ENCODE measurements at places on chromosomes 2 and 18.

DNA sequence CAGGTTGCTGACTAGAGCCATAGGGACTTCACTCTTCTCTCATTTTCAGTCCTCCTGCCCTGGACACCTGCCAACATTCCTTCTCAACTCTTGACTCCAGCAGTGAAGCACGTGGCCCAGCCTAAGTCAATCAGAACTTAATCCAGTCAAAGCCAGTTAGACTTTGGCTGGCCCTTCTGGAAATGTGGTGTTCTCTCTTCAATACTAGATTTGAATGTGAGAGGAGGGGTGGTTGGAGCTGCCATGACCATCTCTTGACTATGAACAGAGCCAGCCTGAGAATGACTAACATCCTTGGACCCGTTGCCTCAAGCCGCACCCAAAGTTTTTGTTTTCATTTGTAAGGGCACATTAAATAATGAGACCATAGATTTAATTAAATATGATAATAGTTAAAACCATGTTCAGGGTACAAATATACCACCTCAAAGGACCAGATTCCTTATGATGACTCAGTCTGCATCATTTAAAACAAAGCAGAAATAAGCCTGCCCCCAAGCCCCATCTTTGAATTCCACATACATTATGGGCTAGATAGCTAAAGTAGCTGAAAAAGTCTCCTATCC is 49.7 kb upstream of the RASGRP3 start:
- no peak for DNase-seq

DNA sequence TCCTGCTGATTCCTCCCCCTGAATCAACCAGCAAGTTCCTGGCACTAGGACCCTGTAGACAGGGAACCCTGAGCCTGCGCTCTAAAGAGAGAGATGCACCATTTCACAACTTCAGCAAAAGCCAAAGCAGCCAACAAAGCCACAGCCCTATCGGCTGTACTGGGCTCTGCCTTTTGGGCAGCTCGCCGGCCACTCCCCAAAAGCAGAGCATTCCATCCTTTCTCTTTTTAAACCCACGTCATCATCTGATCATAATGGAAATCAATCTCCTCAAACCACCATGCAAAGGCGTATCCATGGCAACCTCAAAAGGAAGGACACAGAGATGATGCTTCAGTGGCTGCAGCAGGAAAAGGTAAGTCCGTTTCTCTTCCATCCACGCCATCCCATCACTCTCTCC is 5.3 kb upstream of the DCTN1 start:
- no peak for DNase-seq

- no peak for DNase-seq
Observed at GRCh38 chr2:128368437-128369107, 49.9 kb upstream of the HS6ST1 start.

- DNase-seq: peak; percentile 1
Observed at GRCh38 chr2:137865954-137866540, 98.2 kb upstream of the HNMT start.

- no peak for DNase-seq
Observed at GRCh38 chr2:3639015-3639630, 18.9 kb upstream of the ALLC start.

DNA sequence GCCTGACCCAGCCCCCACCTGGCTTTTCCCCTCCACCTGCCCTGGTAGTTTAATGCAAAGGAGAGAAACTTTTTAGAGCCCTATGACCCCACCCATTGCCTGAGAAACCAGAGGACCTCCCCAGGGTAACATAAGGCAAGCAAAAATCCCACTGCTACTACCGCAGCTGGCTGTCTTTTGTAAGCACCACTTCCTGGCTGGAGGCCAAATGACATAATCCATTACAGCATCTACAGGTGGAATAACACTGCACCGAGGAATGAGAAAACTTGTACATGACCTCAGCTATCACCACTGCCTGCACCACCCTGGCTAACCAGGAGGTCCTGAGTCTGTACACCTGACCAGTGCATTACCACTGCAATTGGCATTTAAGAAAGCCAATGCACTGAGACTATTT is 149.6 kb upstream of the GALNT5 start:
- peak; percentile 36 for DNase-seq

DNA sequence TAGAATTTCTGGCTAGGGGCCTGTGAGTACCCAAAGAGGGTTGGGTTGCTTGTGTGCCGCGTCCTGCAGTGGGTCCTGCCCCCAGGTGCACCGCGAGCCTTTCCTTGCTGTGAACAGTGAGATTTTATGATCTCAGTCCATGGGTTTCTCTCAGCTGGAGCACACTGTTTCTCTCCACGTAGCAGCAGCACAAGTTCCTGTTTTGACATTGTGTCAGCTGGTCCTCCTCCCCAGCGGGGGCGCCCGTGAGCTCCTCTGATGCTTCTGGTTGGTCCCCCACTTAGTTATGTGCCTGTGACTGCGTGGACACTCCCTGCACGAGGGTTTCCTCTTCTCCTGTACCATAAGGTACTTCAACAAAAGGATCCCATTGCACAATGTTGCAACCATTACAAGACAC is 29.8 kb downstream of the TSHZ1 start:
- no peak for DNase-seq

GRCh38 chr2:83323038-83323437 is 1136.0 kb downstream of the SUCLG1 start:
- DNase-seq: no peak

DNA sequence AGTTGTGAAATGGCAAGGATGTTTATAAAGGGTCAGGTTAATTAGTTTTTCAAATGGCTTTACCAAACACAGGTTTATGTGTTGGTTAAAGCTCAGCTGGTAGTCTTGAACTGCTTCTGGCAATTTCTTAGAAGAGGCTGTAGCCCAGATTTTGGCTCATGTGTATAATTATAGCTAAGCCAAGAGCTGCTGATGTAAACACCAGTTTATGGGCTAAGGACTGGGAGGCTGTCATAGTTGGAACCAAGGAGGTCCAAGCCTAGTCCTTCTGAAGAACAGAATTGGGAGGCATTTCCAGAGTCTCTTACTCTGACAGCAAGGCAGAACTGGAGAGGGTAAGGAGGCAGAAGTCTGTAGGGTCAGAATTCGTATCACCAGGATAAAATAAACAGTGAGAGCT is 25.4 kb downstream of the UBE2E3 start:
- no peak for DNase-seq

DNA sequence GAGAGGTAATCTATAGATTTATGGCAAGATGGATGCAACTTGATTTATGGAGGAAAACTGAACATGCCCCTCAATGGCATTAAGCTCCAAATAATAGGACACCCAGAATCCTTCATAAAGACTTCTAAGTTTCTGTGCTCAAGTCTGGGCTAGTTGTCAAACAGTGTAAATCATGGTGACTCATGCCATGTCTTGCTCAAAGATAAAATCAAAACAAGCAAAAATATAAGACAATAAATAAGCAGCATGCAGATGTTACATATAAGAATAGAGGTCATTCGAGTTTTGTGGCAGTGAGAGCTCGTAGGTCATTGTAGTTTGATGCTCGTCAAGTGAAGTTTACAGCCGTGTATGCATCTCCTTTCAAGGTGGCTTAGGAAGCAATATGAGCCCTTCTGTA is 403.2 kb downstream of the THSD7B start:
- DNase-seq: no peak

DNA sequence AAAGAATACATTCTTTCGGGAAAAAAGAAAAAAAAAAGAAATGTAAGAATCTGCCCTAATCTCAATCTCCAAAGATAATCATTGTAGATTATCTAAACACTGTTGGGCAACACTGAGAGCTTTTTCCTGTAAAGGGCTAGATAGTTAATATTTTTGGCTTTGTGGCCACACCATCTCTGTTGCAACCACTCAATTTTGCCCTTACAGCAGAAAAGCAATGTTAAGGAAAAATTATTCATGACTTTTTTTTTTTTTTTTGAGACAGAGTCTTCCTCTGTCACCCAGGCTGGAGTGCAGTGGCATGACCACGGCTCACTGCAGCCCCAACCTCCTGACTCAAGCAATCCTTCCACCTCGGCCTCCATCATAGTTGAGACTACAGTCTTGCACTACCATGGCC is 17.3 kb upstream of the FZD5 start:
- DNase-seq: no peak

DNA sequence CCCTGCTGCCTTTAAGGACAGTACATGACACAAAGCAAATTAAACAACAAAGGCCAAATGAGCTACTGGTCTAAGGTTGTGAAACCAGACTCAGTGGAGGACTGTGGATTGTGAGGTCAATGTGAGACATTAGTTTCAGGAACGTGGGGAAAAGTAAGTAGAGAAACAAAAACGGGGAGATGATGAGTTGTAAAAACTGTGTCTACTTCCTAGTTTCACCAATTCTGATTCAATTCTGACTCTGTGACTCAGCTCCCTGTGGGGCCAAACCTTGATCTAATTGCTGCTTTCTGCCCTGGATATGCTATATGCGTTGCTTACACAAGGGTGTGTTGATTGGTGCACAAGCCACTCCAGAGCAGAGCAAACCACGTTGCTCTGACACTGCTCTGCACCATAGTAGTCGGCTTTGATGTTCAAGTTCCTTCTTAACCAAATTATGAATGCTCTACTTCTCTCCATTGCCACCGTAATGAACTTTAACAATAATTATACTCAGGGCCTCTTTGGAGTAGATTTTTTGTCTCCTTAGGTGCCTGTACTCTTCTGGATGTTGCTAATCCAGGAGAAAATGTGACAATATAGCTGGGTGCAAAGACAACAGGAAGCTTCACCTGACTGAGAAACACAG is 1640.1 kb upstream of the CELF4 start:
- DNase-seq: no peak

- DNase-seq: no peak
Observed at GRCh38 chr2:99285526-99285925, 15.5 kb downstream of the LYG1 start.

DNA sequence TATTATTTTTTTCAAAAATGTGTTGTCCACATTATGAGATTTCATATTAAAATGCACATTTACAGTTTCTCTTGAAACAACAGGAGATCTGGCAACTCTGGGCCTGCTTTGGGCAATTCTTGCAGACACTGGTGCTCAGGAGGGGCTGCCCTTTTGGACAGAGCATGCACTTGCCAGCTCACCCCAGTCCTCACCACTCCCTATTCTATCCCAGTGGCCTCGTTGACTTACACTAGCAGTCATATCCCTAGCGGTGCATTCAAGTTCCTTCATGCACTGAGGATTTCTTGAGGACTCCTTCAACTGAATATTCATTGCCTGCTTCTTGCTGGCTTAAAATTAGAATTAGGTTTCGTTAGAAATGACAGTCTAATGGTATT is 87.9 kb upstream of the FHL2 start:
- no peak for DNase-seq

- DNase-seq: no peak
Observed at GRCh38 chr2:207317378-207317984, 151.7 kb upstream of the KLF7 start.

GRCh38 chr2:178225006-178225805 is 30.9 kb downstream of the OSBPL6 start:
- DNase-seq: no peak
